Aorta (tissue), 5 donors: ENCODE measurements at places on chromosomes 7 and 10. TPM values are rescaled to one million over a fixed set of nuclear protein-coding genes. Genes with fewer than 3 reads are reported as not detected.

DNA sequence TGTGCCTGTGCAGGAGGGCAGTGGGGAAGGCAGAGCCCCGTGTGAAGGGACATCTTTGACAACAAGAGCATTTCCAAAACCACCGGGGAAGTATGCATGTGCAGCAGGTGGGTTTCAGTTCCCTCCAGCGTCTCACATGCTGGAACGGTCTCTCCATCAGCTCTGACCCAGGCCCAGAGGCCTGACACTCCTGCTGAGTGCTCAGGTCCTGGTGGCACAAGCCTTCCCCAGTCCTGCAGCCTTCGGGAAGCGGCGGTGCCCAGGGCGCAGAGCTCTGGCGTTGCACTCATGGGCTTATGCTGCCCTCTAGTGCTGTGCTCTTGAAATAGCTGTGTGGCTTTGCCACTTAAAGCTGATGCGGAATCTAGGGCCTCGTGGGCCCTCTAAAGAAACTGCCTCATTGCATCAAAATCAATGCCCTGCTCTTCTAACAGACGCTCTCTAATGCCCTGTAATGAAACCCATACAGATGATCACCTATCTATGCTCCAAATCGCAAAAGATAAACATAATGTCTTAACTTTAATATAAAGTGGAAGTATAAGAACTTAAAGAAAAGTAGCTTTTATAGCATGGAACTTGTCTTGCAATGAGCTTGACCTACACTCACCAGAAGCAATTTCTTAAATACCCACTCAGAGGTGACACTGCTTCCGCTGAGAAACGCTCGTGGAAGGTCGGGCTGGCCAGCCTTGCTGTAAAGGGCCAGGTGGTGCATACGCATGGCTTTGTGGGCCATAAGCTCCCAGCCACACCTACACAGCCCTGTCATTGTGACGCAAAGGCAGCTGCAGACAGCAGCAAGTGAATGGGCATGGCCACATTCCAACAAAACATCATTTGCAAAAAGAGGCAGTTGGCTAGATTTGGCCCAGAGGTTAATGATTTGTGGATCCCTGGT, 38.6 kb downstream of the CLRN3 start:
- peak; percentile 72 for DNase-seq

DNA sequence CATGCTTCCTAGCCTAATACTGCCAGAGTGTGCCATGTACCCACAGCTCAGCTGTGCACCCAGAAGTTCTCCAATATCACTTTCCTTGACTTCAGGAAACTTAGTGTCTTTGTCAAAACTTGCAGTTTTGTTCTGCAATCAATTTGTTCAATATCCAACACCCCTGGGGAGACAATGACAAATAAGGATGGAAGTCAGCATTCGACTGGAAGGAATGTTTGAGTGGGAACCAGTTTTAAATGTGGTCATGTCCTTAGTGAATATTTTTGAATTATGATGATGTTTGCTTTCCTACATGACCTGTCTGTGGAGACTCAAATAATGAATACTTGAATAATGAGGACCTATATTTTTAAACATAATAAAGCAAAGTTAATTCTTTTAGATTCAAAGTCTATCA, 112.0 kb downstream of the ANK3 start:
- no peak for DNase-seq

DNA sequence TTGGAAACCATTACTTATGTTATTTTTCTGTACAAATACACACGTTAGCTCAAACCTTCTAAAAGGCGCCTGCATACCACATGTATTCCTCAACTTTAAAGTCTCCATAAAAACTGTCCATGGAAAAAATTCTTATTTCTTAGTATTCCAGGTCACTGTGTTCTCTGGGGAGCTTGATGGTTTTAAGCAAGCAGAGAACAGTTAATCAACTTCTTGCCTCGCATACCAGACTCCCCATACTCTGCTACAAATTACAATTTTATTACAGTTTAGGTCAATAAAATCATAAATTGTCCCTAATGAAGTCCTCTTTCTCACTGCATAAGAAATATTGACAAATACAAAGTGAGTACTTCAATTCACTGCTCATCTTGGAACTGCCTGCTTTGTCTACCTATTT, 77.0 kb upstream of the GPR22 start:
- no peak for DNase-seq

DNA sequence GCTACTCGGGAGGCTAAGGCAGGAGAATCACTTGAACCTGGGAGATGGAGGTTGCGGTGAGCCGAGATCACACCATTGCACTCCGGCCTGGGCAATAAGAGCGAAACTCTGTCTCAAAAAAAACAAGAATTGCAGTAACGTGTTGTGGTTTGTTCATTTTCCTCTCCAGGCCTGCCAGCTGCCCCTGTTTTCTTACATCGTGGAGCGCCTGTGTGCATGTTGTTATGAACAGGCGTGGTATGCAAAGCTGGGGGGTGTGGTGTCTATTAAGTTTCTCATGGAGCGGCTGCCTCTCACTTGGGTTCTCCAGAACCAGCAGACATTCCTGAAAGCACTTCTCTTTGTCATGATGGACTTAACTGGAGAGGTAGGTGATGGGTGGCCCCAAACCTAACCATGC, 52.1 kb downstream of the TRRAP start:
- no peak for DNase-seq

The FAM237B gene
- polyA plus RNA-seq: not detected

The EN2 gene
- not detected for polyA plus RNA-seq

The VAX1 gene
- not detected for polyA plus RNA-seq

The THSD7A gene
- polyA plus RNA-seq: not detected
